ENCODE measurements at places on chromosomes 2 and 18.

DNA sequence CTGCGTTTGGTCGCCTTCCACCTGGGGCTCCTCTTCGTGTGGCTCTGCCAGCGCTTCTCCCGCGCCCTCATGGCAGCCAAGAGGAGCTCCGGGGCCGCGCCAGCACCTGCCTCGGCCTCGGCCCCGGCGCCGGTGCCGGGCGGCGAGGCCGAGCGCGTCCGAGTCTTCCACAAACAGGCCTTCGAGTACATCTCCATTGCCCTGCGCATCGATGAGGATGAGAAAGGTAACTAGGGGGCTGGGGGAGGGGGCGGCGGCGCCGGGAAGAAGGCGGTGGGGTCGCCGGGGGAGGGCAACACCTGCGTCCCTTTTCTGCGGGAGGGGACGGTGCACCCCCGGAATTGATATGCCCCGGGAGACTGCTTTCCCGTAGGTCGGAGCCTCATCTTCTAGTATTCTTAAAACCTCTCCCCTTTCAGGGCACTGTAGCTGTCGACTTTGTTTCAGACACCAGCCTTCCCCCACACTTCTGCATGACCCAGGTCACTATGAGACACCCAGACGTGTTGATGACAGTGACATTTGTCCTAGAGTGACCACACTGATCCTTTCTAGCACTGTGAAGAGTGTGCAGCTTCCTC, 755 bp downstream of the SPAST start:
- DNase-seq, result peak; percentile 5

- DNase-seq, result no peak
Measured at GRCh38 chr2:66960161-66960560, 437.0 kb upstream of the ETAA1 start.

DNA sequence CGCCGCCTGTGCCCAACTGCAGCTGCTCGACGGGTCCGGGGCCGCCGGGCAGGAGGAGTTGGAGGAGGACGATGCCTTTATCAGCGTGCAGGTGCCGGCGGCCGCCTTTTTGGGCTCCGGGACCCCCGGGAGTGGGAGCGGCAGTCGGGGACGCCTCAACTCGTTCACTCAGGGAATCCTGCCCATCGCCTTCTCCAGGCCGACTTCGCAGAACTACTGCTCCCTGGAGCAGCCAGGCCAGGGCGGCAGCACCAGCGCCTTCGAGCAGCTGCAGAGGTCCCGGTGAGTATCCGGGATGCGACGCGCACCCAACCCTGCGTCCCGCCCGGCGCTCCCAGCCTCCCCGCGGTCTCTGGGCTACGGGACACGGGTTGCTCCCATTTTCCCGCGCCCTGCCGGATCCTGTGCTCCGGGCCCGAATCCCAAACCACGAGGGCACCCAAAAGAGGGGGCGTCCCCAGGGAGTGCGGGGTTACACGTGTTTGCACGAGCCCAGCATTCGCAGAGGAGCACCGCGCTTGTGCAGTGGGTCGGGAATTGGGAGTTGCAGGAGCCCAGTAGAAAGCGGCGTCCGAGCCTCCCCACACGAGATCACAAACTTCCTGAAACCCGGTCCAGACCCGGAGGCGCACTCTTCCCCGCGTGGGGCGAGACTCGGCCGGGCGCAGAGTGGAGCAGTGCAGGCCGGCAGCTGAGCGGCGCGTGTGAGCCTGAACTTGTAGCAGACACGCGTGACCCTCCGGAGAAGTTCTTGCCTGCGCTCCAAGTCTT, 1.2 kb downstream of the CABLES1 start:
- DNase-seq, result no peak

- DNase-seq, result no peak
Measured at GRCh38 chr2:10045561-10046355, 2.4 kb downstream of the KLF11 start.

DNA sequence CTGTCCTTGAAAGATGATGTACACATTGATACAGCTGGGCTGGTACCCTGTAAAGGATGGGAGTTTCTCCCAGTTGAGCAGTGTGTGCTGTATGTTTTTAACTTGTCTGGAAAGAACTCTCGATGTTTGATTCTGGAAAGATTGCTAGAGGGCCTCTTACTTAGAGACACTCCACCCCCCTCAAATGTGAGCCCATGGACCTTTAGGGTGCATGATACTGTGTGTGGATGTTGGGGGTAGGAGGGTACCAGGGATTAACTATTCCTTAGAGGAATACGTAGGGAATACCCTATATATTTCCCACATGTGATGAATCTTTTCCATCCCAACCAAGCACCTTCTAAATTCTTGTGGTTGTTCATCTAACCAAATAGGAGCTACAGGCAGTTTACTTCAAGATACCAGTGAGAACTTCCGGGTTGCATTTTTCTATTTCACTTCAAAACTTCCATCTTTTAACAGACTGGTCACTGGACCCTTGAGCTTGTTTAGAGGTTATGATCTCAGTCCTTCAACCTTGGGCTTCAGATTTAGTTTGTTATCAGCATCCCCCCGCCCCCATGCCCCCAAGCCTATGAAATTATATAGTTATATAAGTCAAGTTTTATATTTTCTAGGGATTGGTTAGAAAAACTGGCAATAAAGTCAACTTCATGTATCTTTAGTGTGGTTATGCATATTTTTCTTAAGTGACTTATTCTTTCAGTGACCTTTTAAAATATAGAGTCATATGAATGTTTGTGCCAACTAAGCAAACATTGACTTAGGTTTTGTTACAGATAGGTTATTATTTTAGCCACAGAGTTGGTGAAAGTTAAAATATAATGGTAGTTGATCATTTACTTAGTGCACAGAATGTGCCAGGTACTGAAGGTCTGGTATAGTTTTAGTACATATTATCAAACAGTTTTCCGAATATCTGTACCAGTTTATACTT, 18.2 kb downstream of the AFTPH start:
- DNase-seq, result no peak

- DNase-seq, result no peak
Measured at GRCh38 chr2:159790323-159790722, 7.7 kb downstream of the CD302 start.

- no peak for DNase-seq
Measured at GRCh38 chr2:33380001-33380609, 96.3 kb upstream of the RASGRP3 start.

DNA sequence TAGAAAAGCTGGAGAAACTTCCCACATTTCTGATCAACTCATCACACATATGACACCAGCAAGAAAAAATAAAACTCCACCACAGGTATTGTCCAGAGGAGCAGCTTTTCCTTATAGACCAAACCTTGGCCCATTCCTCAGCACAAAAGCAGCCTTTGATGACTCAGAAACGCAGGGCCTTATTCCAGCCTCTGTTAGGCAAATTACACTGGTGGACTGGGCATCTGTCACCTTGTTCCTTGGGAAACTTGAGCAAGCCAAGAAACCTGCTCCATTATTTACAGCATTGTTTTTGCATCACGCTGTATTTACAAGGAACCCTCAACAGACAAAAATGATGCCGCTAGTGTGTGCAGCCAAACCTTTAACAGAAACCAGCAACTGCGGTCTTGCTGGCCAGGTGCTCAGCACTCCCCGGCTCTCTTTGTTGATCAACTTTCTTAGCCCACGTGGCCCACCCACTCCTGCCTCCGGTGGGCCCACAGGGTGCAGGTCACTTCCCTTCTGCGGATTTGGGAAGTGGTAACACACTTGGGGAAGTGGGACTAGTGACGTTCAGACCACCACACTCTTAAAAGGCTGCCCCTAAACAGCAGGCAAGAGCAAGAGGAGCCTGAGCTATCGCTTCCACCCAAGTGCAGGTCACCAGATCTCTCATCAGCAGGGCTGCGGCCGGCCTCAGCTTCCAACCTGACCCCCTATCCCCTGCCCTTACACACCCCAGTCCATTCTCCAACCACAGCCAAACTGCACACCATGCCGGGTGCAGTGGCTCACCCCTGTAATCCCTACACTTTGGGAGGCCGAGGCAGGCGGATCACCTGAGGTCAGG, 1.5 kb downstream of the AP1S3 start:
- DNase-seq, result no peak

Data from activated CD4-positive, alpha-beta T cell treated with anti-CD3 and anti-CD28 coated beads, Interleukin-2, amount 50 U/mL, for 4 hours (primary cell).